ENCODE measurements at places on chromosomes 6 and 20.
A peak's percentile ranks its signal among the peaks of the same experiment; 100 is the strongest.

- no peak for DNase-seq
These were observed 447.9 kb downstream of the TFAP2B start for GRCh38 chr6:51266604-51267003.

DNA sequence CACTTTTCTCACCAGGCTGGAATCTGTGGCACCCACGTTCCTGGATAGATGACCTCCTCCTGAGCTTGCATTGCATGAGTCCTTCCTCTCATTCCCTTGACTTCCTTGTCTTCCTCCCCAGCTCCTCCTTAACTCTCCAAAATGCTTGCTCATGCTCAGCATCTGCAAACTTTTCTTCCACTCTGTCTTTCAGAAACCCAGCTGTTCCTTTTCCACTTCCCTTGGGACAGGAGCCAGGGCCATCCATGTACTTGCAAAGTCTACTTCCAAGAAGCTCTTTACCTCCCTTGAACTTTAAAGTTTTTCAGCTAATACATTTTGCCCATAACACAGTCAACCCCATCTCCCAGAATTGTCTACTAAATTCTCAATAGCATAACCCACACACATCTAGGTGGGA, 861.7 kb downstream of the QKI start:
- no peak for DNase-seq

GRCh38 chr6:88952065-88952704, 11.2 kb downstream of the RNGTT start:
- no peak for DNase-seq

DNA sequence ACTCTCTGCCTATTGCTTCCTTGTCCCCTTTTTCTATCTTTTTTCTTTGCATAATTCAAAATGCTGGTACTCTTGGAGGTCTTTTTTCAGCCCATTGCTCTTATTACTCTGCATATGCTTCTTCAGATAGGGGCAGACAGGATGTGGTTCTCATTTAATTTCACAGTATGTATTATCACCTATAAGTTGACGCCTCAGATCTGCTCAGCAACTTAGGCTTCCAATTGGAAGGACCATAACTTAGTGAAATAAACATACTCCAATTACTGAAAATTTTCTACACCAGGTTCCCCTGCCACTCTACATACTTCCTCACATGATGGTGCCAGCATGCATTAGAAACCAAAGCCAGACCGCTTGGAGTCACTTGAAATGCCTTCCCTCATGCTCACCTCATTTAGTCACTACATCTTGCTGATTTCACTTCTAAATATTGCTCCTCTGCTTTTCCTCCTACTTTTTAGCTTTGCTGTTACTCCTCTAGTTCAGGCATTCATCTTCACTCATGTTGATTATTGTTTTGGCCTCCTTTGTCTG, 34.5 kb upstream of the AHI1 start:
- no peak for DNase-seq

GRCh38 chr6:128630213-128630612, 109.8 kb upstream of the PTPRK start:
- no peak for DNase-seq

GRCh38 chr20:46350201-46350985, 42.1 kb upstream of the CDH22 start:
- peak; percentile 54 for DNase-seq

DNA sequence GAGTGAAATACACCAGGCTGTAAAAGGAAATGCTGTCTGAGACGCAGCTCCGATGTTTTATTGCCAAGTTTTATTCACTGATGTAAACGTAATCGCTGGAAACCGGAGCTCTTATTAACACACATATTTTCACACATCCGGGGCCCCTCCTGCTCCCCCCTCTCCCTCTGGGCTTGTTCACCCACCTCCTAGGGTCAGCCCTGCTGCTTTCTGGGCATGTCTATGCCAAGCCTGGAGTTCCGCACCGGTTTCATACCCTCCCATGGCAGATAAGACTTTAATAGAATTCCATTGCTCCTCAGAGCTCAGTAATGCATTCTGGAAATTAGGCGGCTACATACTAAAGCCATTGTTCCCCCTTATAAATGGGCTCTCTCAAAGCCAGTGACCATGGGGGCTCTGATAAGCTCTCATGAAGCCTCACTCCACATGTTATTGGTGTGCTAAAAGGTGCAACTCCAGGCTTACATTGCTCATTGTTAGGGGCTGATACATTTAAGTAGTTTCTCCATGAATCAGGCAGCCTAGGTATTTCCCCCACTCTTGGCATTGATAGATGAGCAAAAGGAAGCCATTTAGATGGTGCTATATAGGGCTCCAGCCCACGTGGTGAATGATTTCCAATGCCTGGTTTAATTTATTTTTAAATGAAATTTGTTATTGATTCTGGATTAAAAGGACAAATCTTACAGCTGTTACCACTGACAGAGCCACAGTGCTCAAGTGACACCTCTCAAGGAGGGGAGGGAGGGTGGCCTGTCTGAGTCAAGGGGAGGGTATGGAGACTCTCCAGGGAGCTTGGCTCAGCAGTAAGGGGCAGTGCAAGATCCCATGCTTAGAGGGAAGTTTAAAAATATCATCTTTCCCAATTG, 4.5 kb upstream of the VSTM2L start:
- no peak for DNase-seq
